ENCODE measurements at places on chromosomes 11 and 22. TPM values are rescaled to one million over a fixed set of nuclear protein-coding genes. Genes with fewer than 3 reads are reported as not detected.

DNA sequence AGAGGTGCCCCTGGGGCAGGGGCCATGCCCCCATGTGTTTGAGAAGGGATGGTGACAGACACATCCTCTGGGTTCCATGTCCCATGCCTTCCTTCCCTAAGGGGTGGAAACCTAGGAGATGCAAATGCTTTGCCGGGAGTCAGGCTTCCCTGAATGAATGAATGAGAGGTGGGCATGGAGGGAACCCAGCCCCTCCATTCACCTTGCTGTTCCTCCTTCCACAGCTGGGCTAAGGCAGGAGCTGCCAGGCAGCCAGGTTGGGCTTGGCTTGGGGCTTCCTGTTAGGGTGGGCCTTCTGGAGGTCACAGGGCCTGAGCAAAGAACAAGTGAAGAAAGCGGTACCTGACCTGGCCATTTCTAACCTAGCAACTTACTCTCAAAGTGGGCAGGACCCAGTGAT lies 926 bp downstream of the POU2F3 start:
- DNase-seq, result no peak

The KDM4D gene
- 0.69 TPM for total RNA-seq

DNA sequence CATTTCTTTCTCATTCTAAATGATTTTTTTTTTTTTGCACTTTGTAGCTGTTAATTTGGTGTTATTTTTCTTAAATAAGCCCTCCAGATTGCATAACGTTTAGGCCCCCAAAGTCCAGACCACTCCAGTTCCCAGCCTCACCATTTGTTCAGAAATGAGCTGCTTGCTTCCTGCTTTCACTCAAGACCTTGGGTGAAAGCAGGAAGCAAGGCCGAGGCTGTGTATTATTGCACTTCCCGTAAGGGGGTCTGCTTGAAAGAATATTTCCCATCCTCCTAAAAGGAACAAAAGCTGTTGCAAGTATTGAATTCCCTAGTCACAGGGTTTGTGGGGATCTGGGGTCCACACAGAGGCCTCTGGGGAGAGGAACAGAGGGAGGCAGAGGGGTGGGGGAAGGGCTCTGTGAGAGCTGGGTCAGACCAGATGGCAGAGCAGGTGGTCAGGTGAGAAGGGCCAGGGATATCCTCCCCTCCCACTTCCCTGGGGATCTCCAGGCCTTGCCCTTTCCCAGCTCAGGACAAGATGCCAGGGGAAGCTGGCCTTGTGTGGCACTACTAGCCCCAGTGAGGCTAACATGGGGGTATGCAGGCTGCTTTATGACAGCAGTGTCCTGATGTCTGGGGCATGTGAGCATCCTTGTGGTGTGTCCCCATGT lies 51.6 kb upstream of the MYEOV start:
- DNase-seq, result no peak

DNA sequence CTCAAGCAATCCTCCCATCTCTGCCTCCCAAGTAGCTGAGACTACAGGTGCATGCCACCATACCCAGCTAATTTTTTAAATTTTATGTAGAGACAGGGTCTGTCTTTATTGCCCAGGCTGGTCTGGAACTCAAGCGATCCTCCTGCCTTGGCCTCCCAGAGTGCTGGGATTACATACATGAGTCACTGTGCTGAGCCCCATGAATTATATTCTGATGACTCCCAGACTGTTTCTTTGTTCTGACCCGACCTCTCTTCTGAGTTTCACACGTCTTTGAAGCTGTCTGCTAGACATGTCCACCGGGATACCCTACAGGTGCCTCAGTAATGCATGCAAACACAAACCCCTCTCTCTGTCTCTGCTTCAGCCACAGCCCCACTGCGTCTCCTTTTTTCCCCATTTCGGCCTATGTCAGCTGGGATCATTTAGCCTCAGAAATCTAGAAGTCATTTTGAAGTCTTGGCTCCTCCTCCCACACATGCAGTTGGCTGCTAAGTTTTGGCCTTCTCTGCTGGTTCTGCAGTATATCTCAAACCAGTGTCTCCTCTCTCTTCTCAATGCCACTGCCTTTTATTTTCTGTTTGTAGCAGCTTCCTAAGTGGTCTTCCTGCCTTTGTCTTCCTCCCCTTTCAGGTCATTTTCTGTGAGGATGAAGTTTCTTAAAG lies 4.8 kb downstream of the VPS26B start:
- DNase-seq, result no peak

- no peak for DNase-seq
These were observed 22.8 kb downstream of the OSBP2 start for GRCh38 chr22:30717331-30717921.

GRCh38 chr11:17702876-17703275 lies 16.5 kb upstream of the MYOD1 start:
- no peak for DNase-seq

- DNase-seq, result no peak
These were observed 141.6 kb upstream of the RASSF10 start for GRCh38 chr11:12867531-12867930.

DNA sequence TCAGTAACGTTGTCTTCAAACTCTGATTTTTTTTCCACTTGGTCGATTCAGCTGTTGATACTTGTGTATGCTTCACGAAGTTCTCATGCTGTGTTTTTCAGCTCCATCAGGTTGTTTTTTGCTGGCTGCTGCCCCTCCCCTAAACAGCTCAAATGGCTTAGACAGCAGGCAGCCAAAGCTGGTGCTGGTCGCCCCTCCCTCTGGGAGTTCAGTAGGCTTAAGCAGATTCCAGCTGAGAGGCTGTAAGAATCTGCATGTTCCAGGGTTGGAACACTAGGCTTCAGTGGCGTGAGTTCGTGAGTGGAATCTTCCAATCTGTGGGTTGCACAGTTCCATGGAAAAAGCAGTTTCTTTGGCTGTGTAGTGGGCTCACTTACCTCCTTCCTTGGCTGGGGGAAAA lies 10.3 kb upstream of the FIBIN start:
- no peak for DNase-seq

DNA sequence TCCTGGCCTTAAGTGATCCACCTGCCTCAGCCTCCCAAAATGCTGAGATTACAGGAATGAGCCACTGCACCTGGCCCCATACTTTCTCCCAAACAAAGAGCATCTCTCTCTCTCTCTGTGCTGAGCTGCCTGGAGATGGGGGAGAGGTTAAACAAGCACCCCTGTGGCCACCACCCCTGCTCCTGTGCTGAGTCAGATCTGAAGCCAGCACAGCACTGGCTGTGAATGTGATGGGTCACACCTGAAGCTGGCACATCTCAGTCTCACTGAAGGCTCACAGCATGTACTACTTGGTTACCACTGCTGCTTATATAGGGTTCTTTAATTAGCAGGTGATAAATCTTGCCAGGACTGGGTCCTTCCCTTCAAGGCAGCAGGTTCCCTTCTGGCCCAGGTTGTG lies 10.8 kb upstream of the WEE1 start:
- no peak for DNase-seq

The OMP gene
- total RNA-seq, result not detected

- DNase-seq, result no peak
These were observed 3.6 kb upstream of the MED15 start for GRCh38 chr22:20503816-20504215.

- peak; percentile 9 for DNase-seq
These were observed 15.8 kb downstream of the TOLLIP start for GRCh38 chr11:1293619-1294015.

The DEPDC5 gene
- 11.4 TPM for total RNA-seq

- no peak for DNase-seq
These were observed 78.8 kb downstream of the TSPAN18 start for GRCh38 chr11:44805596-44805995.

GRCh38 chr11:102419181-102419580 lies 33.4 kb downstream of the TMEM123 start:
- no peak for DNase-seq

GRCh38 chr11:95229993-95230809 lies 801 bp downstream of the SESN3 start:
- no peak for DNase-seq

DNA sequence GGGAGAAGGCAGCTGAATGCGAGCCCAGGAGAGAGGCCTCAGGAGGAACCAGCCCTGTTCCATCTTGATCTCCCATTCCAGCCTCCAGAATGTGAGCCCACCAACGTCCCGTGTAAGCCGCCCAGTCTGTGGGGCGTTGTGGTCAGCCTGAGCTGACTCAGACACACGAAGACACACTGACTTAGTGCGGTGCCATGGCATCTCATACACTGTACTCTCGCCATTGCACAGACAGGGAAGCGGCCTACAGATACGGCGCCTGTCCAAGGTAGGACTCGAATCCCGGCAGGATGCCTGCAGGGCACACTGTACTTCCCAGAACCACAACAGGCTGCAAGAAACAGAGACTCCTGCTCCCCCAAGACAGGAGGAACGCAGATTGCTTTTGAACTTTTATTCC lies 179.6 kb downstream of the CTTN start:
- no peak for DNase-seq

DNA sequence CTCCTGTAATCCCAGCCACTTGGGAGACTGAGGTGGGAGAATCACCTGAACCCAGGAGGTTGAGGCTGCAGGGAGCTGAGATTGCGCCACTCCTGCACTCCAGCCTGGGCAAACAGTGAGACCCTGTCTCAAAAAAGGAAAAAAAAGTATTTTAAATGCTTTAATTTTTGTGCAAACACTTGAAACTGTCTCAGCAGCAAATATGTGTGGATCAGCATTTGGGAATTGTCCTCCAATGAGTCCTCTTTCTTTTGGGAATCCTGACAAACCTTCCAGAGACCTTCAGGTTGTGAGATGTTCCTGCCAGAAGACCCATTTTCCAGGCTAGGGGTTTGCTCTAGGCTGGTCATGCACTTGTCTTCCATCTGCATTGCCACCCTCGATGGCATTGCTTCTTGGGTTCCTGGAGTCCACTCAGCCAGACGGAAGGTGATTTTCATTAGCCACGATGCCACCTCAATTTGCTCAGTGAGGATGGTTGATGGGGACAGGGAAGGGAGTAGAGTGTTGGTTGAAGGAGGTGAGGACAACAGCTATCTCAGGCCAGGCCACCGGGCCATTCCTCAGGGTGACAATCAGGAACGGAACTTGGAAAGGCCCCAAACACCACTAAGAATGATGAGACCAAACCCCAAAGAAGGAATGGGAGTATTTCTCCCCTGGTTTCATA lies 55.4 kb downstream of the ST14 start:
- DNase-seq, result no peak

DNA sequence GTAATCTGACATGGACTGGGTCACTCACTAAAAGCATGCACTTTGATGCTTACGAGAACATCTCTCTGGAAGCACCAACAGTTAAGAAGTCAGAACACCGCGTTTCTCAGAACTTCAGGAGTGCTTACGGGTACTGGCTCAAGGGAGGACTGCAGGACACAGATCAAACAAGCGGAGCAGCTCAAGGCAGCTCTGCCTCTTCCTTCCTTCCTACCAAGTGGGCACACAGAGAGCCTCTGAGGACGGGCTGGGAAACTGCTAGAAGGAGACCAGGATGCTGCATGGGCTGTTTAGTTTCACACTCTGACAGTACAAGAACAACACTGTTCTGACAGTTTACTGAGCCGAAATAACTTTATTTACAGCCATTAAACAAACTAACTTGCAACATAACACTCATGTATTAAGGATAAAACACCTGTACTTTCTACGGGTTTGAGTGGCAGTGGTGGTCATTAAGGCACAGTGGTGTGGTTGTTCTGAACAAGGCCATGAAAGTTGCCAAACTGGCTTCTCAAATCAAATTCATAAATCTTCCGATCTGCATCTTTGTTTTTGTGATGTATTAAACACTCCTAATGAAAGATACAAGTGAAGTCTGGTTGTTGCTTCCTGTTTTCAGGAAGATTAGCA lies 37.5 kb downstream of the ARFGAP3 start:
- no peak for DNase-seq

- DNase-seq, result no peak
These were observed 17.0 kb downstream of the KCNE3 start for GRCh38 chr11:74450318-74450717.

The SYCE3 gene
- not detected for total RNA-seq

- no peak for DNase-seq
These were observed 61.5 kb upstream of the POU2AF1 start for GRCh38 chr11:111440416-111441205.

DNA sequence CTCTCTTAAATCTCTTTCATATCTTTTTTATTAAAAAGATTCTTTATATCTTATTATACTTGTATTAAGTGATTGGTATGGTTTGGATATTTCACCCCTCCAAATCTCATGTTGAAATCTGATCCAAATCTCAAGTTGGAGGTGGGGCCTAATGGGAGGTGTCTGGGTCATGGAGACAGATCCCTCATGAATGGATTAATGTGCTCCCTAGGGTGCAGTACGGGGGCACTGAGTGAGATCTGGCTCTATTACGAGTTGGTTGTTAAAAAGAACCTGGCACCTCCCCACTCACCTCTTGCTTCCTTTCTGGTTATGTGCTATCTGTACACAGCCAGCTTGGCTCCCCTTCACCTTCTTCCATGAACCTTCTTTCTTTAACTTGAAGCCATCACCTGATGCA lies 149.6 kb downstream of the CWF19L2 start:
- DNase-seq, result no peak

The NPTXR gene
- 23.3 TPM for total RNA-seq

DNA sequence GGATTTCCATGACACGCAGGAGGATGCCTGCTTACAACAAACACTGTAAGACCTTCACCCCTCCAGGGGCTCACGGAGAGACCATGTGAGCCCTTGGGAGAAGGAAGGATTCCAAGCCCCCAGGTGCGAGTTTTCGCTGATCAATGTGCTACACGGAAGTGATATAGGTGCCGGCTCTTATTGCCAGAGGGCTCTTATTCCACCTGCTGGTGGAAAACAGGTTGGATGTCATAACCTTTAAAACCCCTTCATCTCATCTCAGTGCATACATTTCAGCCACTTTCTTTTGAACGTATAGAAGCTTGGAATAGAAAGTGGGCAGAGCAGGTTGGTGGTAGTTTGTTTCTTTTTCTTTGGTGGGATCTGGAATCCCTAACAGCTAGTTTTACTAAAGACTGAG lies 25.8 kb downstream of the LAYN start:
- no peak for DNase-seq

DNA sequence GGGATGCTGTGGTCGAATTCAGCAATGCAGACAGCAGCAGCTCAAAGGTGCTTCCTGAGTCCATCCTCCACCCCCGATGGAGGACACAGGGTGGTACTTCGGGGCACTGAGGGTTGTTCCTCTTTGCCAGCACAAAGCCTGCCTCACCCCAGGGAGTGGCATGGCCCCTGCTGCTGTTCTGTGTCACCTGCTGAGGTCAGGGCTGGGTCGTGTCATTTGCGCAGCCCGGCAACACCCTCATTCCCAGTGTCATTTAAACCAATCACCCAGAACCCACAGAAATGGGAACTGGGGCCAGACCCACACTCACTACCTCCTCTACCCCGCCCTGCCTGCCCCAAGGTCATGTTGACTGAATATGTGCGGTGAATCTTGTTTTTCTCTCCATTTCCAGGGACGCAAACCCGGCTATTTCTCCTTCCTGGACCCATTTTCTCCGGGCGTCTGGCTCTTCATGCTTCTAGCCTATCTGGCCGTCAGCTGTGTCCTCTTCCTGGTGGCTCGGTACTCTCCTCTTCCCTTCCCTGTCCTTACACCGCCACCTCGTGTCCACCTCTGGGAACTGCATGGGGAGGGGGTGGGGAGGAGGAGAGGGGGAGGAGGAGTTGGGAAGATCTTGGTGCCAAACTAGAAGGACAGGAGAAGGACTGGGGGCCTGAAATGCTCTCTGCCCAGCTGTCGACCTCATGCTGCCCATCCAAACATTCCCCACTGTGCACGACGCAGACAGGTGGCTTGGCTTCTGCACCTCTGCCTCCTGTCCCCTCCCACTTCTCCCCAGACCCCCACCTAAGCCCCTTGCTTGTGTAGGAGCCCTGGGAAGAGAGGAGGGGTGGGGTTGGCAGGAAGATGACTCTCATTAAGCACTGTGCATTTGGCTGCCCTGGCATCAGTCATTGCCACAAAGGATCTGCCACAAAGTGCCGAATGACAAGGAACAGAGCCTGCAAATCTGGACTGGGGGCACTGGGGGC lies 71.2 kb upstream of the TBCEL start:
- peak; percentile 64 for DNase-seq

The GPR152 gene
- not detected for total RNA-seq

The SLC22A6 gene
- total RNA-seq, result not detected
